Cardiac septum (tissue), 1 donor: ENCODE measurements at places on chromosomes 12 and 14.

DNA sequence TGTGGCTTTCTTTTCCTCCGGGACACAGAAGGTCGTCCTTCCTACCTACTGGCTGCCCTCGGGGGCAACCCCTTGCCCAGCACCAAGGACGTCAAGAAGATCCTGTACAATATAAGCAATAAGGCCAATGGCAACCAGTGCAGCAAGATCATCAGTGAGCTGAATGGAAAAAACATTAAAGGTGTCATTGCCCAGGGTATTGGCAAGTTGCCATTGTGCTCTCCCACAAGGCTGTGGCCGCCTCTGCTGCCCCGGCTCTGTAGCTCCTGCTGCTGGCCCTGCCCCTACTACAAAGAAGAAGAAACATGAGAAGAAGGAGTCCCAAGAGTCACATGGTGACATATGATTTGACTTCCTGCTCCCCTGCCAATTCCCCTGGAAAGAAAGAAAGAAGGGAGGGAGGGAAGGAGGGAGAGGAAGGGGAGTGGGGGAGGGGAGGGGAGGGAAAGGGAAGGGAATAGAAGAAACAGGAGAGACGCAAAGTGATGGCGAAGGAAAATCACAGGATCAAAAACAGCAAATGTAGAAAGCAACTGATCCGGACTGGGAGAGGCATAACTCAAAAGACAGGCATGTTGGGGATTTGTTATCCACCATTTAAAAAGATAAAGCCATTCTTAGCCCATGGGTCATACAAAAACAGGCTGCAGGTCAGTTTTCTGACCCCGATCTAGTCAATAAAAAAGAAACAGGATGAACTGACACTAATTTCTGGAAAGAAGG, 61.3 kb upstream of the RESF1 start:
- no peak for DNase-seq

DNA sequence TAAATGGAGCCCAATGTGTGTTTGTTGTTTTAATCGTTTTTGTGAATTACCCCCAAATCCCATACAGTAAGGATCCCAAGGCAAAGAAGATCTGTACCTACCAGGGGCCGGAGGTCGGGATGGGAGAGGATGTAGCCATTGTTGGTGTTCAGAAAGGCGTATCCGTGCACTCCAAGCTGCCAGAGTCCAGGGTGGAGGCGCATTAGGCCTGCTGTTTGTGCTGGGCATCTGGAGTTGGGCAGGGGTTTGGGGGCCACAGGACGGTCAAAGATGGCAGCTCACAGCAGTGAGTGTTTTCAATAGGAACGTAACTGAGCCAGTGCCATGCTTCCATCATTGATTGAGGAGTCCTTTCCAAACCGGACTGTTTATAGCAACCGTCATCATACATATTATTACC, 40.2 kb downstream of the CACNA2D4 start:
- no peak for DNase-seq

- DNase-seq: no peak
Observed at GRCh38 chr12:87140262-87140661, 884.1 kb upstream of the MGAT4C start.

DNA sequence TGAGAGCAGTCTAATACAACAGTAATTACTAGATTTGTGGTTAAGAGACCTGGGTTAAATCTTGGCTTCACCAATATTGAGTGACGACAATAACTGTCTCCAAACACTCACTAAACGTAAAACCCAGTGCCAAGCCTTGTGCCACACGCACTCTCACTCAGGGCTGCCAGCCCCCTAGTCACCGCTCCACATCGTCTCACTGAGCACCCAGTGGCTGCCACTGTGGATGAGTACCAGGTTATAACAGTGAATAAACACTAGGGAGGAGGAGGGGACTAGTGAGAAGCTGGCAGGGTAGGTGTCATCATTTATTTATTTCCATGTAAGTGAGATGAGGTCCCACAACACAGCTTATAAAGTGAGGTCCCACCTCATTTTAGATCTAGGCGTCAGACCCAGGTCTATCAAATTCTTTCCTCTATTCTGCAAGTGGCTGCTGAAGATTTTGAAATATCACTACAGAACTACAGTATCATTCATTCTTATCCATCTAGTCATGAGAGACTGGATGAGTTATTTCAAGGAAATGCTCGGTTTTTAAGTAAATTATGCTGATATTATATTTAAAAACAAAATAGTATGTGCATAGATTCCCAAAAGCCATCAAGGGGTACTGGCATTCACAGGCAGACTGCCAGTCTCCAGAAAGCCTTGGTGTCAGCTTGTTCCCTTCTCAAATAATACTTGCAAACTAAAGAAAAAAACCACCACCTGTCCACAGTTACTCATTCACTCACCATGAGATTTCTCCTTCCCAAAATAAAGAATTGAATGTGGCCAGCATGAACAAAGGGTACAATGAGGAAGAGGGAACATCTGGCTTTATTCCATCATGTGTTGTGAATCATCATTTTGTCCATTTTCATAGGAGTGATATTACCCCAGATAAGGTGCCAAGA, 84.0 kb downstream of the PTPN21 start:
- no peak for DNase-seq

- DNase-seq: no peak
Observed at GRCh38 chr12:46553911-46554310, 181.3 kb upstream of the SLC38A2 start.

DNA sequence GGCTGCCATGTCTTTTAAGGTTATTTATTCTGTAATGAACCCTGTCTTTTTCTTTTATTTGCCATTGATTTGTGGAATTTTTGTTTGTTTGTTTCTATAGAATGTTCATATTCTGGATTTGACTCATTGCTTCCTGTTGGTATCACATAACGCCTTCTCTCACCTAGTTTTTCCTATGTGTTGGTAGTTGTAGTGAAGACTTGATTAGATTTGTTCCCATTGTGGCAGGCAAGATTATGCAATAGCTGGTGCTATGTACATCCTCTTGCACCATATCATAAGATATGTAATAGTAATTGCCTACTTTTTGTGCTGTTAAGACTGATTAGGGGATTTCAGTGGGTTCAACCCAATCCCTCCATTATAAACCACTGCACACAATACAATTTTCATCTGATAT, 3.9 kb upstream of the KRT6B start:
- no peak for DNase-seq

- no peak for DNase-seq
Observed at GRCh38 chr12:52956987-52957386, 8.1 kb downstream of the KRT18 start.

DNA sequence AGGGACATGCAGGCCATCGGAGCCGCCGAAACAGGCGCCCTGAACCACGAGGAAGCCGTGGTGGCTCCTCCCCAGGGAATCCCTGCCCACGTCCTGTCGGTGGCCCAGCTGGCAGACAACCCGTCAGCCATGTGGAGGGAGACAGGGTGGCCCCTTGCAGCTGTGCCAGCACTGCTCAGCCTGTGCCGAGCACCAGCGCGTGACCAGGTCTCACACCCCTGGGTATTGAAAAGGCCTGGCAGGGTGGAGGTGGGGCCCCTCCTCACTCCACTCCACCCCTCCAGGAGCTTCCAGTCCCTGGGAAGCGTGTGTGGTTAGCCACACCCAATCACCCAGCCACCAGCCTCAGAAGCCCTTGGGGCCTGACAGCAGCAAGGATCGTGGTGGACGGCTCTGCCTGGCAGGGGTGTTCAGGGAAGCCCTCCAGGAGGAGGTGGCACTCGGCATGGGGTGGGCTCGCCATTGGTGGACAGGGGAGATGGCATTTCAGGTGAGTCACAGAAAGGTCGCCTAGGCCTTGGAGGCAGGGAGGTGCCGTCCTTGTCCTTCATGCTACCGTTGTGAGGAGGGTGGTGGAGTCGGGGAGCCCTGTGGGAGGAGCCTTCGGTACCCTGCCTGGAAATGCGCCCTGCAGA, 12.3 kb upstream of the DLK1 start:
- DNase-seq: no peak

DNA sequence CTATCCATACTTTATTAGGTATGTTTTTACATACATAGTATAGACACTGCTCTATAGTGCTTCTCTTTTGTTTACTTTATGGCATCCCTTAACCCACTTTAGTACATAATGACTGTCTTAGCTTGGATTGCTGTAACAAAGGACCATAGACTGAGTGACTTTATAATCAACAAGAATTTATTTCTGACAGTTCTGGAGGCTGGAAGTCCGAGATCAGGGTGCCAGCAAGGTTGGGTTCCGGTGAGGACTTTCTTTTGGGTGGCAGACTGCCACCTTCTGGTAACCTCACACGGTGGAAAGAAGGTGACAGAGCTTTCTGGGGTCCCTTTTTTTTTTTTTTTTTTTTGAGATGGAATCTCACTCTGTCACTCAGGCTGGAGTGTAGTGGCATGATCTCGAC, 48.6 kb upstream of the PPM1H start:
- DNase-seq: no peak

- peak; percentile 79 for DNase-seq
Observed at GRCh38 chr12:29782871-29783772, 620 bp downstream of the TMTC1 start.

GRCh38 chr12:81465876-81466275, 293.3 kb downstream of the PPFIA2 start:
- no peak for DNase-seq

DNA sequence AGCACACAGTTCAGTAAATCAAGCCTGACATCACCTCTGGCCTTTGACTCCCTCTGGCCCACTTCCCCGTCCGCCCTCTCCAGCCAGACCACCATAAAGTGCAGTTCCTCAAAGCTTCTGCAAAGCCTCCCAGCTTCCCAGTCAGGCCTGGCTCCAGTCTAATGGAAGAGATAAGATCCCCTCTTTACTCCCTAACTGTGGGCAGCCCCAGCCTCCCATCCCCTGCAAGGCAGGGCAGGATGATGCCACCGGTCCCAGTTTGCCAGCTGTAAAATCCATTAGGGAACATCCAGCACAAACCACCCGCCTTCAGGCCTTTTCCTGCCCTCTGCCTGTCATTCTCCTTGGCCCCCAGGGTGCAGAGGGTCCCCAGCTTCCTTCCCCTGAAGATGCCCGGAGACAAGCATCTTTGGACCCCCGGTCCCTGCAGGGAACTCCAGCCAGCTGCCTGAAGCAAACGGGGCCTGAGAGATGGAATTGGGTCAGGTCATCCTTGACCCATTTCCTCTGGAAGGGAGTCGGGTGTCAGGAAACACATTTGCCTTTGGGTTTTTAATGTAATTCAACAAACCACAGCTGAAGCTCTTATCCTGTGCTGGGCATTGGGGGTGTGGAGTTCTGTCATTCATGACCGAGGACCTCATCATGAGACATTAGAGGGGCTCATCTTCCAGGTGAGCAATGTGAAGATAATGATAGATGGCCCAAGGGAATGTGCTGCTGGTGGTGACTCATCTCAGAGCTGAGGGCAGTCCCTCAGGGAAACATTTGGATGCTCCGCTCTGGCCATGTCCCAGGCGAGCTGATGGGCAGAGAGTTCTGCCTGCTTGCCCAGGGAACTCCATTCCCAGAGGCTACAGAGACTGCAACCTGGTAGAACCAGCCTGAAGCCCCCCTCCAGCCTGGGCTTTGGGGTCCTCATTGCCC, 93.8 kb upstream of the CLMN start:
- no peak for DNase-seq

DNA sequence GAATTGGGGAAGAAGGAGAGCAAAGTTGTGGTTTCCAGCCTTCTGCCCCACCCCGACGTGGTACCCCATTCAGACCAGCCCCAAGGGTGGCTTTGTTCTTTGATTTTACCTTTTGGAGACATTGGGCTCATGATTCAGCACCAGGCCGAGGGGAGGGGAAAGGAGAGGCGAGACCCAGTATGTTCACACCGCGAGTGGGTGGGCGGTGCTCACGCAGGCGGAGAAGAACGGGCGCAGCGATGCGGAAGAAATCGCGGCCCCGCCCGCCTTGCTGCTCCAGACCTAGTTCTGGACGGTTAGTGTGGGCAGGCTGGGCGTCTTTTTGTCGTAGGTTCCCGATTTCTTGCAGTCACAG, 963 bp downstream of the ATL1 start:
- DNase-seq: peak; percentile 88

GRCh38 chr12:6869049-6870021, 2.0 kb downstream of the TPI1 start:
- peak; percentile 90 for DNase-seq

- DNase-seq: no peak
Observed at GRCh38 chr14:23389396-23389795, 12.6 kb downstream of the CMTM5 start.

- DNase-seq: no peak
Observed at GRCh38 chr12:103779410-103780092, 61.5 kb downstream of the NT5DC3 start.

DNA sequence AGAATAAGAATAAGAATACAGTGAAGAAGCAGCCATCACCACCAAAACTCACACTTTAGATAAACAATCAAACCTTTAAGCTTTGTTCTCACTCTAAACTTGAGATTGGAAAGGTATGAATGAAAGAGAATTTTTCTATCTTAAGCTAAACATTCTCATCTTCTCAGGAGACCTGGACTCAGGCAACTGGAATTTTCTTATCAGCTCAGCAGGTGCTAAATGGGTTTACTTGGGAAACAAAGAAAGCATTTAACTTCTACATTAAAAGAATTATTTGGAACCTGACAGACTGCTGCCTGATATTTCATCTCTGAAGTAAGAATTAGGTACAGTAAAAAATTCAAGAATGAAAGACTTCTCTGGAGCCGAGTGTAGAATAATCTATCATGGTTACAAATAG, 20.7 kb upstream of the KERA start:
- no peak for DNase-seq

DNA sequence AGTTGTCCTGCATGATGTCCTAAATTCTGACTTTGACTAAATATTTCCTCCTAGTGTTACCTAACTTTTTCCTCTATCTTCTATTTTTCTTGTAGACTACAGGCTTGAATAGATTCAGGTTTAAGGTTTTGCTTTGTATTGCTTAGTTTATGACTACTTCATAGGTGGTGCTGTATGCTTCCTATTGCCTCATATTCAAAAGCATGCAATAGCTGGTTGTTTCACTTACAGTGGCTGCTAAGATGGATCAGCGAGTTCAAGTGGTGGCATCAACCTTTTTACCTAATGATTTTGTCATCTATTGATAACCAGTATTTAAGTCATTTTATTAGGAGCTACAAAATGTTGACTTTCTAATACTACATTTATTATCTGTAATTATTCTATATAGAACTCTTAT, 36.3 kb upstream of the BICD1 start:
- no peak for DNase-seq

DNA sequence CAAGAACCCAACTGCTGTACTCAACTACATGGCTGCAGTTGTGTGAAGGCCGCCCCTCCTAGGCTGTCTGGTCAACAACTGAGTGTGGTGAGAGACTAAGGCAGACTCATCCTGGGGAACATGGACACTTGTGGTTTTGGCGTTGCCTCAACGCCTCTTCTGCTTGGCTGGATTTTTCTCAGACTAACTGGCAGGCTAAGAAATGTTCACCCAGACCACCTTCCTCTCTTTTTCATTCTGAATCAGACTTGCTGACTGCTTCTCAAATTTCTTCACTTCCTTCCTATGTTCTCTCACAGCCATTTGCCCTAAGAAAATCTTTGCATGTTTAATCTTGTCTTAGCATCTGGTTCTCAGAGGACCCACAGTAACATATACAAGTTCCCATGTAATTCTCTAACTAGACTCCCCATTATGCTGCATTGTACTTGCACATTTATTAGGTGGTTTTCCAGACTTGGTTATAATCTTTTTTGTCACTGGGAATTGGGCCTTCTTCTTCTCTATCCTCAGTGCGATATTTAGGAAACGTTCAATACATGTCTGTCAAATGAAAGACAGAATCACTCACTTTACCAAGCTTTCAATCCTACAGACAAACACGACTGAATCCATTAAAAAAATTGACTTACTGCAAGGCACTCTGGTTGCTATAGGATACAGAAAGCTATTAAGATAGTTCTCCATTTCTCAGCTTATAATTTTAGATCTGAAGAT, 327.6 kb downstream of the CCER1 start:
- DNase-seq: no peak

- DNase-seq: no peak
Observed at GRCh38 chr12:129579879-129580278, 323.9 kb downstream of the TMEM132D start.

GRCh38 chr14:89013098-89013504, 188.7 kb downstream of the TTC8 start:
- no peak for DNase-seq
